Transverse colon (tissue), 4 donors: ENCODE measurements at places on chromosomes 7 and 10.

GRCh38 chr10:61071580-61071979 is 127.6 kb upstream of the RHOBTB1 start:
- no peaks in the 10 kb centered on the region for H3K27me3 ChIP-seq
- no peaks in the 10 kb centered on the region for H3K36me3 ChIP-seq
- H3K4me3 ChIP-seq, result no peak overlapping the region
- no peak for DNase-seq

DNA sequence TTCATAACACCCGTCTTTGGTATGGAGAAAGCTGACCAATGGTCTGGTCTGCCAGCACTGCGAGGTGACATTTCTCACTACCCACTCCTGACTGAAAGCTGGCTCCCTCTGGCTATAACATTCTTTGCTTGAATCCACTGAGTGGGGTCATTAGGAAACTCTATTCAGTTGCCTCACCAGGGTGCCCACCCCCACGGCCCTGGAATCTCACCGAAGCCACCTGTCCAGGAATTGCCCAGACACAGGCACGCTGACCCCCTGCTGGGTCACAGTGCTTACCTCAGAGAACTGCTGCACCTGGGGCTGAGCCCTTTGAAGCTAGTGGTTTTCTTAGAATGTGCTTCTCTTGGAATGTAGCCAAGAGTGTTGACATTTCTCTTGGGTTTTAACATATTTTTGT is 28.6 kb downstream of the HECW1 start:
- no peak overlapping the region for H3K27ac ChIP-seq
- H3K27me3 ChIP-seq, result no peaks in the 10 kb centered on the region
- no peak overlapping the region for H3K4me3 ChIP-seq
- no peaks in the 10 kb centered on the region for H3K4me1 ChIP-seq
- H3K36me3 ChIP-seq, result no peaks in the 10 kb centered on the region

DNA sequence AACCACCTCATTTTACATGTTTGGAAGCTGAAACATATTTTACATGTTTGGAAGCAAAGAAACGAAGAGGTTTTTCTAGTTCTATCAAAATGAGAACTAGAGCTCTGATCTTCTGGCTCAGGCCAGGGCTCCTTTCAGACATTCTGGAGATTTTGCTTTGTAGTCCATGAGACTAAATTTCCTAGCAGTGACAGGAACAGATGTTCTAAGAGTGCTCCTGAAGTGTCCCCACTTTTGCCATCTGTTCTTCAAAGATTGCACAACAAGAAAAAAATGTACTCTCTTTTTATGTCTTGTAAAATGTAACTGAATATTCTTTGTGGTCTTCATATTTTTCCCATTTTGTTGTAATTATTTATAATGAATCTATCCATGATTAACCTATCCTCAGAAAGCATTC is 196.4 kb upstream of the PCLO start:
- no peak for DNase-seq
- H3K36me3 ChIP-seq, result no peaks in the 10 kb centered on the region
- H3K27ac ChIP-seq, result no peak overlapping the region
- no peak overlapping the region for H3K4me3 ChIP-seq
- no peaks in the 10 kb centered on the region for H3K27me3 ChIP-seq

DNA sequence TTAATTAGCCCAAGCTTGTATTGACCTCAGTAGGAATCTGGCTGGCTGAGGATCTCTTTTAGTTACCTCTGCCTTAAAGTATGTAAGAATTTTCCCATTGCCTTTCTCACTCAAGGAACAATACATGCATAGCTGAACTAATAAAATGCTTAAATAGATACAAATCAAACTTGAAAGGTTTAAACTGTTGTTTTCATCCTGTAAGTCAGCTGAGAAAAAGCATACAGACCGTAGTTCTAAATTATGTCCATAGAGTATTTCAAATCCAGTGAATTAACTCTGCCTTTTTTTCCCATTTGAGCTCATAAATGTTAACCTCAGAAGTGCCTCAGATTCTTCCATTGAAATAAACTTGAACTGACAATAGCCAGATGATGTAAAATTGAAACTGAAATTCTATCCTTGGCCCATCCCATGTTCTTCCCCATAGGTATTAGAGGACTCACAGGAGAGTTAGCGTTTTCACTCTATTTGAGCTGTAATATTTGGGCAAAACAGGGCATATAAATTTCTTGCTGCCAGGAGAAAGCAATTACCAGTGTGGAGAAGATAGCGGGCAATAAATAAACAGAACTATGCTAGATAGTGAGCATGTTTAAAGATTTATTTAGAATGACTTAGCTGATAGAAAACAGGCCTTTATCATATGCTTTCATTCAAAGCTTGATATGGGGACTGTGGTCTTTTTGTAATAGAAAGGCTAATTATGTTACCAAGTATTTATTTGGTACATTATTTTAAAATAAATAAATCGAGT is 163.7 kb downstream of the WNT2 start:
- no peak for DNase-seq
- H3K27me3 ChIP-seq, result no peaks in the 10 kb centered on the region
- no peaks in the 10 kb centered on the region for H3K36me3 ChIP-seq
- peaks cover 7% of the 10 kb centered on the region for H3K4me1 ChIP-seq
- no peak overlapping the region for H3K4me3 ChIP-seq
- no peak overlapping the region for H3K27ac ChIP-seq

DNA sequence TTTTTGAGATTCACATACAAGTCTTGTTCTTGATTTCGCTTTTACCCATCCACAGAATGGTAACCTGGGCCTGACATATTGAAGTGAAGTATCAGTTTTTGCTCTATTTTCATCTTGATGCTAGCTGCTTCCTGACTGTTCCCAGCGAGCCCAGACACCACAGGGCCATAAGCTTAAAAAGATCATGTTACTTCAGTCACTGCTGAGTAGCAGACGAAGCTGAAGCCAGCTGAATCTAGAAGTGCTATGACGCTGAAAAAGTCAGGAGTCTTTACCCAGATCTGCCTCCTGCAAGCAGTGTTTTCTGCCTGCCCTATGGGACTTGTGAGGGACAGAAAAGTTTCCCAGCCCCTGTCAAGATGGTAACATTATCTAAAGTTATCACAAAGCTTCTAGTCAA is 2.7 kb upstream of the PRXL2A start:
- H3K27ac ChIP-seq, result no peak overlapping the region
- H3K4me1 ChIP-seq, result peaks cover 31% of the 10 kb centered on the region
- H3K4me3 ChIP-seq, result no peak overlapping the region
- no peaks in the 10 kb centered on the region for H3K36me3 ChIP-seq
